ENCODE measurements at places on chromosomes 7 and 10.

DNA sequence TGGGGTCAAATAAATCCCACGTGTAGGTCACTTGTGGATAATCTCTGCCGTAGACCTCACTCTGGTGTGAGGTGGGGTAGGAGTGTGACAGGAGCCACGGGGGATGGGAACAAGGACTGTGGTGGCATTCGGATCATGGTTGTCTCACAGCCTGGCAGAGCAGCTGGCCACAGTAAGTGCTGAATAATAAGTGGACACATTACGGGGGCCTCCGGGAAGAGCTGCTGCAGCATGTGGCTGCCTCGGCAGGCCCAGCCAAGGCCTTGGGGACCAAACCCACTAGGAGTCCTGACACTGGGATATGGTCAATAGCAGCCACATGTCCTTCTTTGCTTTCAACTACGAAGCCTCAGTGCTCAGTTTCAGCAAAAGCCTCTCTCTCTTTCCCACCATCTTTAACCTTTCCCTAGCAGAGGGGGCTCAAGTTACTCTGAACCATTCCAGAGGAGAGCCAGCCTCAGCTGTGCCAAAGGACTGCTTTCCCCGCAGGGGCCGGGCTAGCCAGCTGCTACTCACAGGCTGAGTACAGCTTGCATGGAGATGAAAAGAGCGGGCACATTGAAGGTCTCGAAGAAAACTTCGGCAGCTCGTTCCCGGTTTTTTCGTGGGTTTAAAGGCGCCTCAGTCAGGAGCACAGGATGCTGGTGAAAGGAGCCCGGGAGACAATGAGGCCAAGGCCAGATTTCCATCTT is 17.3 kb downstream of the ACTR1A start:
- no peak for DNase-seq

- DNase-seq = no peak
Observed at GRCh38 chr7:135784013-135784412, 35.4 kb upstream of the FAM180A start.

- no peak for DNase-seq
Observed at GRCh38 chr7:1432411-1433082, 26.7 kb downstream of the MICALL2 start.

DNA sequence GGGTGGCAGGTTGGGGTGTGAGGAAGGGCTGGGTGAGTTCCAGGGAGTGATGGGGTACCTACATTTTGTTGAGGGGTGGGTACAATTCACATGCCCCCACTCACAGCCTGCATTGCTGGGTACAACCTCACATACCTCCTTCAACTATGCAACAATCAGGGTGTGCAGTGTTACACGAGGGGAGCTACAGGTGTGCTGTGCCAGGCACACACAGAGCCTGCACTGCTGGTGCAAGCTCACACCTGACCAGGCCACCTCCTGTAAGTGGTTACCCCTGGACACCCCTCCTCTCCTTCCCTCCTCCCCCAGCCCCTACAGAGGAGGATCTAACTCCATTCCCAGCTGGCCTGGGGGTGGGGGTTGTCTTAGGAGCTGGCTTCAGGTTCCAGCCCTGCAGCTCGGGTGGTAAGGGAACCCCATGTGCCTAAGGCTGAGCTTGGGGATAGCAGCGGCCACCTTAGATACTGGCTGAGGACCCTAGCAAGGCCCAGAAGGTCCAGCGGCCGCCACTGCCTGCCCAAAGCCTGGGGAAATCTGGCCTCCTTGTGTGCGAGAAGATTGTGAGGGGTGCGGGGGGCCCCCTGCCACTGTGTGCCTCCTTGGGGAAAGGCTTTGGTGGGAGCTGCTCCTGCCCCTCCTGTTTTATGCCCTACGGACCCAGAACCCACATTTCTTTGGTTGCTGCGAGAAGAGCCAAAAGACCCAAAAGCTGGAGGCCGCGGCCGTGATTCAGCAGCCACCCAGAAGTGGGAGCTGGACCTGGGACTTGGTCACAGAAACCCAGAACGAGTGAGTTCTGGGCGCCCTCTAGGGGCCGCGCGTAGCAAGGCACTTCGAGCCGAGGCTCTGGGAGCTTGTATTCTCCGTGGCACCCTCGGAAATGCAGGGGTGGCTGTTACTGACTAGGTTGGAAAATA is 10.8 kb downstream of the TLX1 start:
- DNase-seq = peak; percentile 83
